ENCODE measurements at places on chromosomes 13 and 19. TPM values are rescaled to one million over a fixed set of nuclear protein-coding genes. Genes with fewer than 3 reads are reported as not detected.

CA11 gene
- 1.3 TPM for total RNA-seq

ADGRE3 gene
- not detected for total RNA-seq

COX7A1 gene
- 4.4 TPM for total RNA-seq

ZNF302 gene
- total RNA-seq = 11.7 TPM

PROZ gene
- total RNA-seq = not detected

ZNF90 gene
- not detected for total RNA-seq

GPC5 gene
- 0.18 TPM for total RNA-seq

ATP8B3 gene
- 1.2 TPM for total RNA-seq

BRCA2 gene
- total RNA-seq = 2.4 TPM

ZNF253 gene
- 0.36 TPM for total RNA-seq

RPL28 gene
- total RNA-seq = 205 TPM

SYCN gene
- total RNA-seq = not detected

CAPS gene
- total RNA-seq = 3.5 TPM

CARD8 gene
- 112 TPM for total RNA-seq

LILRA6 gene
- total RNA-seq = not detected

RNF225 gene
- 0.09 TPM for total RNA-seq

WDR87 gene
- total RNA-seq = not detected

Data from endothelial cell of coronary artery (primary cell).